Activated T-cell treated with anti-CD3 and anti-CD28 coated beads, Interleukin-2, amount 50 U/mL, for 72 hours (primary cell): ENCODE measurements at places on chromosomes 1 and 21. TPM values are rescaled to one million over a fixed set of nuclear protein-coding genes. Genes with fewer than 3 reads are reported as not detected.
A peak's percentile ranks its signal among the peaks of the same experiment; 100 is the strongest.

- no peak for DNase-seq
Observed at GRCh38 chr1:197927908-197928665, 10.9 kb downstream of the LHX9 start.

GRCh38 chr1:47680815-47681475, 243.1 kb downstream of the FOXD2 start:
- DNase-seq, result no peak

GRCh38 chr1:162970021-162970420, 99.1 kb upstream of the RGS4 start:
- DNase-seq, result no peak

GRCh38 chr1:183433703-183434102, 15.5 kb upstream of the NMNAT2 start:
- no peak for DNase-seq

DNA sequence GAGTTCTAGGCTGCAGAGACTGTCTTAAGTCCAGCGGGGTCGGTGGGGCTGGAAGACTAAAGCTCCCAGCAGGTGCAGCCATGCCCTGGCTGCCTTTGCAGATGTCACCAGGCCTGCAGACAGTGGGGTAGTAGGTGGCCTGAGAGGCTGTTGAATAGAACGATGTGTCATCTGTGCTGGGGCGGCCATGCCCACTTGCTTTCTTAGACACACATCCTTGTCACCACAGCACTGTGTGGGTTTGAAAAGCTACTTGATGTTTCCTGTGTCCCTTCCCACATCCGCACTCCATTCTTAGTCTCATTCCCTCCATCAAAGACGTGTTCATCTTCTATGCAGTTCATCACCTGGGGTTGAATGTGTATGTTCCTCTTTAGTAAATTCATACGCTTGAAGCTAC, 184.5 kb upstream of the TMEM51 start:
- DNase-seq, result peak; percentile 58

- no peak for DNase-seq
Observed at GRCh38 chr1:56533197-56533596, 46.2 kb downstream of the PLPP3 start.

- no peak for DNase-seq
Observed at GRCh38 chr1:53442299-53442698, 16.9 kb upstream of the DMRTB1 start.

DNA sequence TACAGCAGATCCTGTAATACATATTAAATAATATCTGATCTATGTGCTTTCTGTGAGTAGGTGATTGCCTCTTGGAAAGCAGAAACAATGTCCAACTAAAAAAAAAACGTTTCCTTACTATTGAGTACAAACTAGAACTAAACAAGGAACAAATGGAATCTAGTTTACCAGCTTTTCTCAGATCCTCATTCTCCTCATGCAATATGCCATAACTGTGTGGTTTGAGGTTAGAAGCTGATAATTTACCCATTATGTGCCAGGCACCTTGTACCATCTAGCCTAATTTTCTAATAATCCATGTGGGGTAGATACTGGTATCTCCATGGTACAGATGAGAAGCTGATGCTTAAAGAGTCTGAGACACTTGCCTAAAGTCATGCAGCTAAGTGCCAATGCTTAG, 154.7 kb downstream of the PTGER3 start:
- no peak for DNase-seq

GRCh38 chr1:7224081-7224534, 438.9 kb downstream of the CAMTA1 start:
- no peak for DNase-seq

- no peak for DNase-seq
Observed at GRCh38 chr21:44682580-44683151, 703 bp upstream of the KRTAP12-1 start.

GRCh38 chr1:17909634-17910033, 154.5 kb downstream of the ACTL8 start:
- no peak for DNase-seq

- DNase-seq, result no peak
Observed at GRCh38 chr1:19456968-19457441, 28.3 kb downstream of the CAPZB start.

DNA sequence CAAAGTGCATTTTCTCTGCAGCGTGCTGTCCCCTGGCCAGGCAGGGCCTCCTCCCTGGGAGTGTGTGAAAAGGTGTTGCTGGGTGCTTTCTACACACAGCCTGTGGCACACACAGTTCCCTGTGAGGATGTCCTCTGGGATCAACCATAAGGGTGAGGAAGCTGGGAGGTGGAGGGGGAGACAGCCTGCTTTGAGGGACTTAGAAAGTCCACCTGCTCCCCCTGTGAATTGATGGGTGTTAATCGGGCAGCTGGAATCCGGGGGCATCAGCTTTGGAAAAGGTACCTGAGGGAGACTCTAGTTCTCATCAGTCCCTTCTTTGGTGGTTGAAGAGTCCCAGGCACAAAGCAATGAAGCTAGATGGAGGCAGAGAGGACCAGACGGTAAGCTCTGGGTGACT, 35.8 kb downstream of the LHX4 start:
- DNase-seq, result no peak

DNA sequence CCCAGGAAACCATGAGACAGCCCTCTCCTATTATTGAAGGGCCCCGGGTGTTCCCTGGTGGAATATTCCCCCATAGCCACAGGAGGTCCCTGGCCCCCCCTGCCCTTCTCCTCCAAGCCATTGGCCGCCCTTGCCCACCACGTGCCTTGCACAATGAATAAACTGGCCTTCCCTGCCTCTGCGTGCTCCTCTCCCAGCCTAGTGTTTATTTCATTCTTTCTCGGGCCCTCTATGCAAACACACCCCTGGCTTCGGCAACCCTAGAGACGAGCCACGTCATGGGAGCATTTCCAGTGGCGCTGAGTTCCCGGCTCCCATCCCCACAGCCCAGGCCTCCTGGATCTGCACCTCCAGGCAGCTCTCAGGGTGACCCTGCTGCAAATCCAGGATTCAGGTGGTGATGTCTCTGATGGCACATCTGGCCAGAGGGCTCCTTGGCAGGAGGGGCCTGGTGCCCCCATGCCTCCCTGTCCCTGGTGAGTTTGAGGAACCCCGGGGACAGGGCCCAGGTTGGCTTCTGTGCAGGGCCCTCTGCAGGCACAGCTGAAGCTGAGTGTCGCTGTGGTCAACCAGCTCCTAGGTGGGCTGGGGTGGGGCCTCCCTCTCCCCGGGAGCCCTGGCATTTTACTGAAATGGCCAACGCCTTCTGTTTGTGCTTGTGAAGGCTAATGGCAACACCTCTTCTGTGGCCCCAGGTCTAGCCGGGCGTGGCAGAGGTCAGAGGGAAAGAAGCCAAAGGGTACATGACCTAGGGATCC, 6.2 kb downstream of the KRTAP10-12 start:
- no peak for DNase-seq

GRCh38 chr1:246213036-246213435, 294.0 kb downstream of the SMYD3 start:
- DNase-seq, result no peak

DNA sequence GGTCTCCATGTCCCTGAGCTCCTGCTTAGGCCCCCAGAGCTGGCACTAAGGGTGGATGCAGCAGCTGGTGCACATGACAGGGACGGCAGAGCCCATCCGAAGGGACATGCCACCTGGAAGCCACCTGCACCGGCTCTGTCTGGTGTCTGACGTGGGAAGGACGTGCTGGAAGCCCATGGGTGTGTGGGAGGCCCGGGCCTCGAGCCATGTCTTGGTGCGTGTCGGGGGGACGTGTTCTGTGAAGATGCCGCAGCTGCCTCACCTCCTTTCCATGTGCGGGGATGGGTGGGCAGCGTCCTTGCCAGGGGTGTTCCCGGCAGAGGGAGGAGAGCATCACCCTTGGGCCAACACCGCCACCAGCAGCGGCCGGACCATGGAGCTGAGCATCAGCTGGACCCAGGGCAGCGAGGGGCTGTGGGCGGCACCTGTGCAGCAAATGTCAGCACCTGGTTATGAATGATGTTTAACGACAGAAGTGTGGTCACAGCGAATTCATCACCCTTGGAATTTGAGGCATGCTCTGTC, 15.5 kb upstream of the POFUT2 start:
- DNase-seq, result no peak

- no peak for DNase-seq
Observed at GRCh38 chr1:94438692-94439276, 20.6 kb downstream of the ABCD3 start.

- no peak for DNase-seq
Observed at GRCh38 chr1:39638965-39639304, 508 bp downstream of the HEYL start.

- no peak for DNase-seq
Observed at GRCh38 chr21:46150491-46151121, 4.8 kb downstream of the FTCD start.

DNA sequence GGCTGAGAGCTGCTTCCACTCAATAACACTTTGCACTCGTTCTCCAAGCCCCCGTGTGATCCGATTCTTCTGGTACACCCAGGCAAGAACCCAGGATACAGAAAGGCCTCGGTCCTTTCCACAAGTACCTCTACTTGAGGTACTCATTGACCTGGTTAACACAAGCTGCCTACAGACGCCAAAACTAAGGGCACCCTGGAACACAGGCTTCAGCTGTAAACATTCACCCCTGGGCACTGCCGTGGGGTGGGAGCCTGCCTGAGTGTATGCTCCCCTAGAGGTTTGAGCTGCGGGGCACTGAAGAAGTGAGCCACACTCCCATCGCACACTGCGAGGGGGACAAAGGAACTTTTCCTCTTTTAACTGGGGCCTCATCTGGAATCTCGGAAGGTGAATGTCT, 30.5 kb downstream of the LRRC3 start:
- DNase-seq, result no peak

DNA sequence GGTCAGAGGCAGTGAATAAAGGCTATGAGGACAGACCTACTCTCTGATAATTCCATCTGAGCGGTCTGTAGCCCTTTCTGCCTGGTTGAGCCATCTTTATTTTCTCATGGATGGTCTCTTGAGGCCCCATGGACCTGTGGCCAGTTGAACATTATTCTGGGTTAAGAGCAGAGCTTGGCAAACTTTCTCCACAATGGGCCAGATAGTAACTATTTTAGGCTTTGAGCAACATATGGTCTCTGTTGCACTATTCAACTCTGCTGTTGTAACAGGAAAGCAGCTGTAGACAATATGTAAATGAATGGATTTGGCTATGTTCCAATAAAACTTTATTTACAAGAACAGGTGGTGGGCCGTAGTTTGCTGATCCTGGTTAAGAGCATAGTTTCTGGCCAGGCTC, 62.7 kb downstream of the KAZN start:
- no peak for DNase-seq

DNA sequence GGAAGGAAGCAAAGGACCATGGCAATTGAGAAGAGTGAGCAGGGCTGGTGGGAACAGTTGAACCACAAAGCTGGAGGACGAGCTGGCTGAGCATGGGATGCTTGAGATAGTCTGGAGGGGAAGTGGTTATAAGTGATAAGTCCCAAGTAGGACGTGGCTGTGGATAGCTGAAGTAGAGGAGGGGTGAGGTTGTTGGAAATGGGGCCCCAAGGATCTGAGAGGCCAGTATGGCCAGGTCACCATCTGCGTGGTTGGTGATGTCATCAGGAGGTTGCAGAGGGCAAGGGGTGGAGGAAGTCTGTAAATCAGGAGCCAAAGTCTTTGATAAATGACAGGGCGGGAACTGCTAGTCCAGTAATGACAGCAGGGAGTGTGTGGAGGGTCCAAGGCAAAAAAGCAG, 11.0 kb upstream of the REN start:
- no peak for DNase-seq

GRCh38 chr1:27438621-27439061, 46.2 kb downstream of the GPR3 start:
- no peak for DNase-seq

DNA sequence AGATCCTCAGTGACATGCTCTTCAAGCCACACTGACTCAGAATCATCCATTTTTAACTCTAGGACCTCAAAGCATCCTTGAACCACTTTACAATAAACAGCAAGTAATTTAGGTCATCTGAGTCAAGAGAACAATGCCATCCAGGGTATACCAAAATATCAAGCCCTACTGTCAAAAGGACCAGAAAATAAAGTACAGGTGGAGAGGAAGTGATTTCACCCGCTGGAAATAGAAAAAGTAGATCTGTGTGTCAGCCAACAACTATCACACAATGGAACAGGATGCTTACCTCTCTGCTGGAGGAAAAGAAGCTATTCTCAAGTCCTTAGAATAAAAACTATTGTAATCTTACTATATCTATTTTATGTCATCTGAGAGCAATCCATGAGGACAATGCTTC, 37.0 kb downstream of the RERE start:
- no peak for DNase-seq

- DNase-seq, result no peak
Observed at GRCh38 chr1:24692351-24692980, 49.4 kb downstream of the SRRM1 start.

- no peak for DNase-seq
Observed at GRCh38 chr1:246165826-246166709, 341.0 kb downstream of the SMYD3 start.

GRCh38 chr1:175154629-175155472, 37.7 kb downstream of the KIAA0040 start:
- peak; percentile 77 for DNase-seq

GRCh38 chr1:198350456-198350855, 190.0 kb downstream of the ATP6V1G3 start:
- no peak for DNase-seq

GRCh38 chr1:79568411-79568810, 561.9 kb upstream of the ADGRL4 start:
- no peak for DNase-seq

DNA sequence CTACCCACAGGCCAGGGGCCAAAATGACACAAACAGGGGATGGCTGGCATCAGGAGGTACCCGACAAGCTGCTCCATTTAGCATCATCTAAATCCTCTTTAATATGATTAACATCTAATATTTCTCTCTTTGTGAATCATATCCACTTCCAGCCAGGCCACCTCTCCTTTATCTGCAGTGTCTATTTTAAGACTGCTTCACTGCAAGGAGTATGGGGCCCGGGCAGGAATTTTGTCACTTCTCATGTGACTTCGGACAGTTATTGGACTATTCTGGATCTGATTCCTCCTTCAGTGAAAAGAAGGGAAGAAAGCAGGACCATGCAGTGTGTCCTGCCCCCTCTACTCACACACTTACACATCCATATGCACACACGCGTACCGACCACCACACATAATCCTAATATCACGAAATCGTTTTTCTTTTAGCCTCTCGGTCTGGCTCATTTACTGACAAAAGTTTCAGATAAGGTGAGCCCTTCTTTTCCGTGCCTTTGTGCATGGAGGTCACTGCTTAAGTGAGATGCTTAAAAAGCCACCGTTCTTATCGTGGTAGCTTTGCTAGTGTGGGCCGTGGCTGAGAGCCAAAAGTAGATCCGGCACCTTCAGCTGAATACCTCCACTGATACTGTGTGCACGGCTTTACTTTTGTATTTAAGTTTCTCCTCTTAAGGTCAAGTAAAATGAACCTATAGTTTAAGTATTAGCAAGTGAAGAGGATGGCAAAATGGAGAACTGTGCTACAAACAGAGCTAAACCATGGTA, 26.0 kb downstream of the PROX1 start:
- no peak for DNase-seq

NFASC gene
- total RNA-seq, result 0.38 TPM

CCDC17 gene
- total RNA-seq, result 5.9 TPM

KIRREL1 gene
- not detected for total RNA-seq

C1orf226 gene
- total RNA-seq, result 0.19 TPM

FAF1 gene
- total RNA-seq, result 83.0 TPM

RAB13 gene
- 33.9 TPM for total RNA-seq

PEX11B gene
- 39.8 TPM for total RNA-seq

SLC35D1 gene
- 19.6 TPM for total RNA-seq

EXTL1 gene
- total RNA-seq, result not detected

DIO1 gene
- total RNA-seq, result not detected

SPATA46 gene
- total RNA-seq, result not detected
